ENCODE measurements at places on chromosomes 6 and 20. TPM values are rescaled to one million over a fixed set of nuclear protein-coding genes. Genes with fewer than 3 reads are reported as not detected.

DNA sequence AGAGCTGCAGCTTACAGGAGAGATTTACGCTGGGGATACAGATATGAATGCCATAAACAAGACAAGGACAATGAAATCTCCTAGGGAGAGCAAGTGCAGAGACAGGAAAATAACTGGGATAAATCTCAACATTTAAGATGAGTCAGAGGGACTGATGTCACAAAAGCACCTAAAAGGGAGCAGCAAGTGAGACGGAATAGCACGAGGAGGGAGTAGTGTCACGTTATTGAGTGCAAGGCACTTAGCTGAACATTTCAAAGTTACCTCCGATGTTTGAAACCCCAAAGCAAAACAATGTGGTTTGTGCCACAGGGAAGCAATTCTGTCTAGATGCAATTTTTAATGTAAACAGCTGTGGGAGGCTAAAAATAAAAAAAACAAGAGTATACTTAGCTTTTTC, 1131.7 kb upstream of the EYS start:
- DNase-seq = no peak

- no peak for DNase-seq
Observed at GRCh38 chr20:23087587-23088251, 1.6 kb upstream of the CD93 start.

TCF15 gene
- total RNA-seq = not detected

CYP24A1 gene
- 6.2 TPM for total RNA-seq

GRCh38 chr20:25310921-25311728, 63.2 kb downstream of the PYGB start:
- no peak for DNase-seq

GRCh38 chr6:158831571-158831970, 12.4 kb upstream of the EZR start:
- DNase-seq = no peak
